Activated CD4-positive, alpha-beta T cell treated with anti-CD3 and anti-CD28 coated beads for 4 hours (primary cell): ENCODE measurements at places on chromosomes 7 and 10.

DNA sequence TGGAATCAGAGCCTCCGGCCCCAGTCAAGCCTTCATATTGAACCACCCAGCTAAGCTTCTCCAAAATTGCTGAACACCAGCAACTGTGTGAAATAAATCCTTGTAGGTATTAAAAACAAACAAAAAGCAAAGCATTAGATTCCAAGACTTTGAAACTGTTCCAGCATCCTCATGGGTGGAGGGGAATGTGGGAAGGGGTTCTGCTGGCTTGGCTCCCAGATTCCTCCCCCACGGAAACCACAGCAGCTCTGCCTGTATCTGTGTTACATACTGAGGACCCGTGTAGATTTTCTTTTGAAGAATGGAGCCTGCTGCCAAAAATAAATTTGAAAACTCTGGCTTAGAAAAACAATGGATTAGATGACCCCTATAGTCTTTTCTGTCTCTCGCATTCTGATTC is 20.0 kb downstream of the AKR1B1 start:
- DNase-seq, result no peak

DNA sequence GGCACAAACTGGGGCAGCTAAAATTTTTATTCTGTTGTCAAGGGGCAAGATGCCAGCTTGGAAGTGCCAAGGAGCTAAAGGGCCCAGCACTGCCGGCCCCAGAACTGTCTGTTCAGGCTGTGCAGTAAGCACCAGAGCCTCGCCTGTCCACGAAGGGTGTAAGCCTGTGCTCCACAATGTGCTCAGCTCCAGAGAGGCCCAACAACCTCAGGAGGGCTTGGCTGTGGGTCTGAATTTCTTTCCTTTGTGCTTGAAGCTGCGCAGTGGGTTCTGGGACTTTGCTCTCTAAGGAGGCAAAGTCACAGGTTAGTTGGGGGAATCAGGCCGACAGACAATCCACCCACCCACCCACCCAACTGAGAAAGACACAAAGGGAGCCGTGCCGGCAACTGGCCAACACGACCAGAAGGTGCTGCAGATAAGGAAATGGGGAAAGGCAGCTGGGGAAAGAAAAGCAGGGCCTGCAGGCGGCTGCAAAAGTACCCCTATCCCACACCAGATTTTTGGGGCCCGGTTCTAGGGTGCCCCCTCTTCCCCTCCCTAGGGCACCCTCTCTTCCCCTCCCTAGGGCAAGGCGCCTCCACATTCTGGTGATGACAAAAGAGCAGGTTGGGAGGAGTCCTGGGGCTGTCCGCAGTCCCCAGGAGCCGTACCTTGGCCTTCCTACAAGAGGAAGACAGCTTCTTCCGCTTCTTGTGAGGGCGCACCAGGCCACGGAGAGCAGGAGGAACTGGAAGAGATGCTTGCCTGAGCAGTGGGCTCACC is 7.7 kb downstream of the DDX56 start:
- no peak for DNase-seq

DNA sequence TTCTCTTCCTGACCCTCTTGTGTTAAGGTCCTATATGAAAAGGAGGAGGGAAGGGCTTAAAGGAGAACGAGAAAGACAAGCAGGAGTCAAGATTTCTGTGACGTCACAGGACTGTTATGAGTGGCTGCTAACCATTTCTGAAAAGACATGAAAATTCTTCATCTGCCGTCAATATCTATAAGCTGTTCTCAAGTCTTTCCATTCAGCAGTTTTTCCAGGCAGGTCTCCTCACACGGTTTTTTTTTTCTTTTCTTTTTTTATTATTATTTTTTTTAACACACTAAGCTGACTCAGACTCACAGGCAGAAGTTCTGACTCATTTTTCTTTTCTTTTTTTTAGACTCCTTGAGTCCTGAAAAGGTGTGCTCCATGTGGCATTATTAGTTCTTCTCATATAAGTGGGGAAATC is 72.0 kb downstream of the DGKI start:
- no peak for DNase-seq

GRCh38 chr7:79290841-79291497 is 162.5 kb downstream of the MAGI2 start:
- no peak for DNase-seq

DNA sequence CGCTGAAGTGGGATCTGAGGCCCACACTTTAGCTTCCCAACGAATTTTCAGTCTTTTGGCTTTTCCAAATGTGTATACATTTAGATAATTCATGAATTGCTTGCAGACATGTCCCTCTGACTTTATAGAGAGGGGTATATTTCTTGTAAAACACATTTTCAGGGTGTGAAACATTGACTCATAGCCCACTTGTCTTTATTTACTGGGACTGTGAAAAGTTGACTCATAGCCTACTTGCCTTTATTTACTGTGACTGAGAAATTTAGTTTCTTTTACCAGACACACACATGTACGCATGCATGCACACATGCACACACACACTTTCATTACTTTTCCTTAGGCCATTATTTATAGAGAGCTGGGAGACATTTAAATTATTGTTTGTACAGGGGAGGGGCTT is 79.1 kb downstream of the VTI1A start:
- no peak for DNase-seq

DNA sequence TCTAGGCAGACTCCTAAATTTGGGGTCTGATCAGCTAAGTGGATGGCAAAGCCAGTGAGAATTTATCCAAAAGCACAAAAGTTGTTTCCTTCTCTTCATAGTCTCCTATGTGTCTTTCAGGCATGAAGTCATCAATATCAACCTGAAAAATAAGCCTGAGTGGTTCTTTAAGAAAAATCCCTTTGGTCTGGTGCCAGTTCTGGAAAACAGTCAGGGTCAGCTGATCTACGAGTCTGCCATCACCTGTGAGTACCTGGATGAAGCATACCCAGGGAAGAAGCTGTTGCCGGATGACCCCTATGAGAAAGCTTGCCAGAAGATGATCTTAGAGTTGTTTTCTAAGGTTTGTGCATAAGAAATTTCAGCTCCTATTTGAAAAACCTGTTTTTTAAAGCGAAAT is 4.8 kb downstream of the GSTO1 start:
- DNase-seq, result no peak

DNA sequence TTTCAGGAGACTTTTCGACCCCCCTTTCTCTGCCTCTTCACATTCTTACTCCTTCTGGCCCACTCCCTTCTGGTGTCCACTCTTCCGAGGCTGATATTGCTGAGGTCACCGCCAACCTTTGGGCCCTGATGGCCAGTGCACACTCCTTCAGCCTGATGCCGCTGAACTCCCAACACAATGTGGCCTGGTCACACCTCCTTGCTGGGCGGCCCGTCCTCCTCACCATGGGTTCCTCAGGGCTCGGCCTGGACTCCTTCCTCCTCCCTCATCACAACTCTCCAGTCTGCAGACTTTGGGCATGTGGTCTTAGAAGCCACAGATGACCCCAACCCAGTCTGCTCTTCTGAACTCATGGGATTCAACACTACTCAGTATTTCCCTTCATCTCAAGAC is 583.0 kb upstream of the MGMT start:
- DNase-seq, result no peak

DNA sequence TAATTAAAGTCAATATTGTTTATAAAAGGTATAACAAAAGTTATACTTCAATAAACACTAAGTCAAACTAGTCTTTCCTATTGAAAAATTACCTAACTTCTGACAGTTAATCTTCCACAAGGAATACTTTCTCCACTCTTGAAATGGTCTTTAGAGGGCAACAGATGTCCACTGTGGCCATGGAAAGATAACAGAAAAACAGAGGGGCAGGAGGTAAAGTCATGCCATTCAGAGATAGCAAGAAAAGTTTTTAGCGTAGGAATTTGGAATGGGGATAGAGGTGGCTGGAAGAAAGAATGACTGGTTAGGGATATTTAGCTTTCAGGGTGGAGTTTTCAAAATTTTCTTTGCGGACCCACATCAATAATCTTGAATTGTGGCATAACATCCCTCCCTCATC is 34.7 kb downstream of the HYCC1 start:
- no peak for DNase-seq
